Non-pigmented ciliary epithelial cell (primary cell): ENCODE measurements at places on chromosomes 6 and 20.

GRCh38 chr6:166382933-166383801, at the start of gene MPC1:
Gene MPC1, minus strand, starts transcription at chr6:166382940. Its CDS starts 64 bp downstream, at chr6:166382876.
- DNase-seq, result peak; percentile 64

- peak; percentile 69 for DNase-seq
Observed at GRCh38 chr20:15673206-15673605, 900.0 kb downstream of the KIF16B start.

- no peak for DNase-seq
Observed at GRCh38 chr20:56839786-56840185, 210.7 kb downstream of the TFAP2C start.

- DNase-seq, result no peak
Observed at GRCh38 chr6:82138075-82138791, 109.3 kb downstream of the IBTK start.

DNA sequence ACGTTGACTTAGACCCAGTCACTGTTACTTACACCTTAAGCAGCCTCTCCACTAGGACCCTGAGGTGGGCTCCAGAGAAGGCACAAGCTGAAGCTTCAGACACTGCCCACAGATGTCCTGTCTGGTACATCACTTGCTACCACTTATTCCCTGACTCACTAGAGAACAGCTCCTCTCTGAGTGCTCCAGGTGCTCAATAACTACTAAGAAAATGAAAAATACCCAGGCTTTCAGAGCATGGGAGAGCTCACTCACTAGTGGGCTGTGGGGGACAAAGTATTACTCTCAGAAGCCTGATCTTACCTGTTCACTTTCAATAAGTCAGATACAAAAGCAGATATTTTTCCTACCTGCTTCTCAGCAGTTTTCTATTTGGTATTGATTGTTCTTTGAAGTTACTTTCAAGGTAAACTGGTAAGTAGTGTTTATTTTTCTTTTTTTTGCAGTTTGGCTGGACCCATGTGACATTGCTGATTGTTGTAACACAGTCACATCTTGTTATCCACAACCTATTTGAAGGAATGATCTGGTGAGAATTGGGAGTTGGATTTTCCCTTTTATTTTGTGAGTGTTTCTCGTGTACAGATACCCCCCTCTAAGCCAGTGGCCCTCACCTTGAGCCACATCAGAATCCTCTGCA, 55.9 kb downstream of the CDS2 start:
- no peak for DNase-seq

DNA sequence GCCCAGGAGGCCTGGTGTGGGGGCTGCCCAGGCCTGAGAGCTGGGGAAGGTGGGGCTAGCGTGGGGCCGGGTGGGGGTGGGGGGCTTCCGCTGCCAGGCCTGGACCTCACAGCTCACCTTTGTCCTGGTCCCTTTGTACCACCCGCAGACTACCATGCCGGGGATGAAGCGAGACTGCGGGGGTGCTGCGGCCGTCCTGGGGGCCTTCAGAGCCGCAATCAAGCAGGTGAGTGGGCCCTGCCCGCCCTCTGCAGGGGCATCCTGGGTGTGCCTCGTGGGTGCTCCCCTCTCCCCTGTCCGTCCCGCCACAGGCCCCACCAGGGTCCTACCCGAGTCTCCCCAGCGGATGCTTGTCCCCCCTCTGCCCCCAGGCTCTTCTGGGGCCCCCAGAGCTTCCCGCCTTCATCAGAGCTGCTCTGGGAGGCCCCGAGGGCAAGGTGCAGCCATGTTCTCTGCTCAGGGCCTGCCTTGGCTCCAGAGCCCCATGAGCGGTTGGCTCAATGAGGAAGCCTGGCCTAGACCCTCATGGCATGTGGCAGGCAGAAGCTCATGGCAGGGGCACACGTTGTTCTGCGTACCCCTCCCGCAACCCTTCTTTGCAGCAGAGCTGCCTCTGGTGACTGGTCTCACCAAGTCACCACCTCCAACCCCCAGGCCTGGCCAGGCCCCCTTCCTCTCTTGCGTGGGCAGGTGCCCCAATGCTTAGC, 14.5 kb downstream of the NPEPL1 start:
- DNase-seq, result no peak

DNA sequence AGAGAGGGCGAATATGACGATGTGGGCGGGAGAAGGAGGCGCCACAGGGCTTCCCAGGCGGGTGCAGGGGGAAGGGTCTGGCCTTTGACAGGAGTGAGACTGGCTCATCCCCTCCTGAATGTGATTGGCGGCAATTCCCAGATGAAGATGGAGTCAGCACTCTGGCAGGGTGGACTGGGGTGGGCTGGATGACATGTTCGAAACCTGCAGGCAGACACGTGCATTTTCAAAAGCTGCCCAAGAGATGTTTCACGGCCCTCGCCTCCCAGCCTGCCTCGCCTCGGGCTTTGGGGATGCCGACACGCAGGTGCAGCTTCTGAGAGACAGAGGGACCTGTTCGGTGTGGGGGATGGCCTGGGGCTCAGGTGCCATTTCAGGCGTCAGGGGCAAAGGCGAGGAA, 66.8 kb upstream of the AFDN start:
- DNase-seq, result no peak

DNA sequence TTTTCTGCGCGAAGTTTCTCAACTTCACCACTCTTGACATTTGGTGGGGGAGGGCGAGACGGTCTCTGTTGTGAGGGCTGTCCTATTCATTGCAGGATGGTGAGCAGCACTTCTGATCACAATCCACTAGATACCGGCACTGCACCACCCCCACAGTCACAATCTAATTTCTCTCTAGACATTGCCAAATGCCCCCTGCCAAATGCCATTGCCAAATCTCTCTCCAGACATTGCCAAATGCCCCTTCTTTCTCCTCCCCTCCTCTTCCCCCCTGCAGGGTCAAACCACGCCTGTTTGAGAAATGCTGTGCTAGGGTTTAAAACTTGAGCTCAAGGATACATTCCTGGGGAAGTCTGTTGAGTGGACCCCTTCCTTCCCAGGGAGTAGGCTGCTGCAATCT, 603.5 kb upstream of the CDH4 start:
- no peak for DNase-seq

DNA sequence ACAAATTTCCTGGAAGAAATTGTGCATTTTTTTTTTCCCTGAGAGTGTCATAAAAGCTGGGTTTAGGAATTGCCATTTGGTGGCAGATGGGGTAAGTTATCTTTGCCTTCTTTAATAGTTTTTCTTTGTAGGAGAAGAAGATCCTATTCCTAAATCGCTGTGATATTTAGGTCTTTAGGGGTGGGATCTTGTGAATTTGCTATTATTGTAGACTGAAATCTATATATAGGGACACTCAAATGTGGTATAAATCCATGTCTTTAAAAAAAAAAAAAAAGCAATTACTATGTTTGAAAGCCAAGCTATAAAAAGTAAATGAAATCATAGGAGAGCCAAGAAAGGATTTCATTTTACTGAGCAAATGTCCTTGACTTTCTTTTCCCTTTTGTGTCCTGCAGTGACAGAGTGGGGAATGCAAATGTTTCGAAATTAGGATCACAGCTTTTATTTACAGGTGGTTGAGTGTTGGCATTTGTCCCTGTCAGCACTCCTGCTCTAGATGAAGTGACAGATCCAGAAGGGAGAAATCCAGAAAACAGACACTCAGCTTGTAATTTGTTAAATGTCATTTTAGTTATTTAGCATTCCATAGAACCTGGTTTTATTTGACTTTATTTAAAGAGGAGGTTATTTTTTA, 29.4 kb downstream of the TIAM2 start:
- no peak for DNase-seq

DNA sequence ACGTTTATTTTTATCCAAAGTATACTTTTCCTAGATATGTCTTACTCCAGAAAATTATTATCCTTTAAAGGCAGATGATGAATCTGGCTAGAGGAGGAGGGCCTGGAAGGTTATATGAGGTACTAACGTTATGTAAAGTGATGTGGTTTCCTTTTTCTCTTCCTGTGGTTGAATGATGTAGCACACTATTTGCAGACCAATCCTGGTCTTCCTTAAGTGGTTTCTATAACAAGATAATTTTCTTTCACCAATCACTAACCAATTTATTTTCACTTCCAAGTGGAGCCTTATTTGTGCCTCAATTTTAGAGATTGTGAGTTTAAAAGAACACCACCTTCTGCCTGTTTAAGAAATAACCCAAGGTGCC, 154.6 kb upstream of the SOX4 start:
- DNase-seq, result no peak

GRCh38 chr20:19370076-19371075, 157.9 kb downstream of the SLC24A3 start:
- no peak for DNase-seq

DNA sequence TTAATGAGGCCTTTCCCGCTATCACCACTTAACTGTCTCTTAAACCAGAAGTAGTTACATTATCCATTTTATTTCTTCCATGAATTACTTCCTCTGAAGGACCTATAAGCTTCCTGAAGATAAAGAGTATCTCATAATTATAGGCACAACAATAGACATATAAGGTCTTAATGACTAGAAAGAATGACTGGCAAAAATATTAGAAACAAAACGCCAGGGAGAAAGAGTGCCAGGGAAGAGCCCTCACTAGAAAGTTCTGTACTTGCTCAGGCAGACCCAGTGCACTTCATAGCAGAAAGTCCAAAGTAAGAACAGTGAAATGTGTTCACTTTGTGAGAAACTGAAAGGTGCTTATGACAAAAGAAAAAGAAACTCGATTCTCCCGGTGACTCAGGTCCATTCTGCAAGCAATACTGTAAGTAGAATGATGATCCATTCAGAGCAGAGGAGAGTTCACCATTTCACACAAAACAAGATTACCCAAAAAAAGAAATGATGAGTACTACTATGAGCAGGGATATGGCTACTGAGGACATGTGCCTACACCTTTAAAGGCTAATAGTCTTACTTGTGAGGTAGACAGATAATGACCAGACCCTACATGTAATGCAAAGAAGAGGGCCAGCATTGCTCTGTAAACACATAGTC, 5.5 kb downstream of the ZNF334 start:
- DNase-seq, result no peak

DNA sequence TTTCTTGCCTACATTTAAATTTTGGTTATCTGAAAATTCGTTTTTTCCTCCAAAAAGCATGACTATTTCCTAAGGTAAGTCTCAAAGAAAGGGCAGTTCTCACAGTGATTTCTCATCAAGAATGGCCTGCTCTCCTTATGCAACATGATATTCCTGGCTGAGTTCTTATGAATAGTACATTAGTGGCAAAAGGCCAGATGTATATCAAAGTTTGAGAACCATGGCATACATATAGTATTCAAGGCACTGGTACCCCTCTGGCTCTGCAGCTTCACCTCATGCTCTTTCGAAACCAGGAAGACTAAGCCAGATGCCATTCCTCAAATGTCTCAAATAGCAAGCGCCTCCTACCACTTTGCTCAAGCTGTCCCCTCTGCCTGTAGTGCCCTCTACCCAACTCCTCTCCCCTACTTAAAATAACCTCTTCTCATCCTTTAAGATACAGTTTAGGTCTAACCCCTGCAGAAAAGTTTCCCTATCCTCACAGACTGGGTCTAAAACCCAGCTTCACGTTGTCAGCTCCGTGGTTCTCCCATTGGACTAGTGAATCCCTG, 280.3 kb downstream of the HACE1 start:
- no peak for DNase-seq

- no peak for DNase-seq
Observed at GRCh38 chr6:138084904-138085838, 22.0 kb downstream of the PERP start.

GRCh38 chr6:151499551-151499950, 5.7 kb downstream of the CCDC170 start:
- DNase-seq, result no peak

DNA sequence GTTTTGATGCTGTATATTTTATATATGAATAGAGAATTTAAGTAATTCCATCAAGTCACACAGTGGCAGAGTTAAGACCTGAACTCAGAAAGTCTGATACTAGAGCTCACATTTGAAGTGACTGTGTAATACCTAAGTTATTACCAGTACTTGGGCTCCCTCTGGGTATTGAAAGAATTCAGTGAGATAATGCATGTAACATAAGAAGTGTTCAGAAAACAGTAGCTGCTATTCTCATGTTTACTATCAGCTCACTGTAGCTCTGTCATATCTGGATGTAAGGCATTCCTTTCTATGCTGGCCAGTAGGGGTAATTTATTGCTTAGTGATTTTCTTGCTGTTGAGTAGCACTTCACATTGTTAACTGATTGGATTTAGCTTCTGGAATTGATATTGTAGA, 44.6 kb downstream of the NKX2-4 start:
- peak; percentile 81 for DNase-seq

DNA sequence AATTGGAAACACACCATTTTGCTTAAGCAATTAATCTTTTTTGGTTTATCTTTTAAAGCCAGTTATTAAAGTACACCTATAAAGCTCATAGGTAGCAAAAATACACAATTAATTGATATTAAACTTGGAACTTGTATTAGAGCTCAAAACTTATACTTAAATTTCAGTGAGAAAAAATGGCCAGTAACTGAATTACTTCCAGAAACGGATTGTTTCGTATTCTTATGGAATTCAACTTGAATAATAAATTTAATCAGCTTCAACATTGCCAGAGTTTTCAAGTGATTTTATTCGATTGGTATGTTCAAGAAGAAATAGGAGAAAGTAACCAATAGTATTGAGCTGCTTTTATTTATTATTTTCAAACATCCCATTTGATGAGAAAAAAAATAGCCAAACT, 112.7 kb upstream of the PDE10A start:
- no peak for DNase-seq

DNA sequence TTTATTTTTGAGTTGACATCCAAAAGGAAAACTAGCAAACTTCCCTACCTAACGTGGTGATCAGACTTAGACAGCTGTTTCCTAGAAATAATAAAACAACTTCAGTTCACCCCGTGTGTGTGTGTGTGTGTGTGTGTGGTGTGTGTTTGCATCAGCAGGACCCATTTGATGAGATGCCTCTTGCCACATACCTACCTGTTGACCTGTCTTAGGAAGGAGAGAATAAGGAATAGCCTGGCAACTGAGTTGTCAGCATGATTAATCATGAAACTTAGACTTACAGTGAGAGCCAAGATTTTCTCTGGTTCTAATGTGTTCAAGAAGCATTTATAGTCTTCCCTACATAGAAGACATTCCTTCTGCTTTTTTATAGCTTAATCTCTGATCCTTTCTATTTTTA, 16.1 kb upstream of the PBOV1 start:
- no peak for DNase-seq

DNA sequence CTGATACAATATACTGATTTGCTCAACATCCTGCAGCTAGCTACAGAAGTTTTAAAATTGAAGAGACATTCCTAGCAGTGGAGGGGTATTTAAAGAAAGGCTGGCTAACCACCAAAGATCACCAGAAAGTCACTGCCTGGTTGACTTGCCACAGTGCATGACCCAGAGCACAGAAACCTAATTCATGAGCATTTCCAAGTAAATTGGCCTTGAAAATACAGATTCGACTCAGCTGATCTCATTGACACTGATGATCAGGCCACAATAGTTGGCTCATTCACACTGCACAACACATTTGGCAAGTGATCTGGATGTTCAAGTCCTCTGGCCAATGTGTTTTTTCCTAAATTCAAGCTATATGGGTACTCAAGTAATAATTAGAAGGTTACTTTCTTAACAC, 13.3 kb upstream of the TDRD6 start:
- DNase-seq, result no peak

DNA sequence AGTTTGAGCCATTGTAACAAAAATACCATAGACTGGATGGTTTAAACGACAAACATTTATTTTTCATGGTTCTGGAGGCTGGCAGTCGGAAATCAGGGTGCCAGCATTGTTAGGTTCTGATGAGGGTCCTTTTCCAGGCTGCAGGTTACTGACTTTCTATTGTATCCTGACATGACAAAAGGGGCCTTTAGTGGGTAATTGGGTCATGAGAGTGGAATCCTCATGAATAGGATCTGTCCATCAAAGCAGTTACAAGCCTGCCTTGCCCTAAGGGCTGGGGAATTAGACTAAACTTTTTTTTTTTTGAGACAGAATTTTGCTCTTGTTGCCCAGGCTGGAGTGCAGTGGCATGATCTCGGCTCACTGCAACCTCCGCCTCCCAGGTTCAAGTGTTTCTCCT, 347.9 kb upstream of the TSHZ2 start:
- no peak for DNase-seq
